MV-4-11 (cell line): ENCODE measurements at places on chromosomes 13 and 19.
A peak's percentile ranks its signal among the peaks of the same experiment; 100 is the strongest.

DNA sequence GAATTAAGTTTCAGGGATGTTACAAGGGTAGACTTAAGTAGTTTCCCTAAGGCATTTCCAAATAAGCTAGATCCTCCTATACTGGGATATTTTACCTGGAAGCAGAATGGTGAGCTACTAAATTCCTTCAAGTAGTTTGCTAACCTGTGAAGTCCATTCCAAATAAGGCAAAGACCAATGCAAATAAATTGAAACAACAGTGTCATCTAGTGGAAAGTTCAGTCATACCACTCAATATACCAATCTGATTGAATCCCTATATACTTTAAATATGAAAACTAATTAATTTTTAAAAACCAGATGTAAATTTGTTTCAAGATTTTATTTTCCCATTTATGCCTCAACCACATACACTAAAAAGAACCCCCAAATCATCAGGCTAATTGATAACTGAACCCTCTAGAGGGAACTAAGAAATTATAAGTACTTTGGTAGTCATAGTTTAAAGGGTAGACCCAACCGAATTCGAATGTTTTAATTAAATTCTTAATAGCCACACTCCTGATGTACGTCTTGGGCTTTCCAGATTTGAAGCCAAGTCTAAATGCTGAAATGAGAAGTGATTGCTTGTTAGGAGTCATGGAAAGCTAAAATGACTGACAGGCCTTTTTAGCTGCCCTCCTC lies 223.7 kb downstream of the TBC1D4 start:
- DNase-seq = peak; percentile 27

- no peak for DNase-seq
These were observed 7.6 kb downstream of the KANK3 start for GRCh38 chr19:8335343-8336071.

- DNase-seq = no peak
These were observed 104.7 kb downstream of the GGACT start for GRCh38 chr13:100483841-100484381.

DNA sequence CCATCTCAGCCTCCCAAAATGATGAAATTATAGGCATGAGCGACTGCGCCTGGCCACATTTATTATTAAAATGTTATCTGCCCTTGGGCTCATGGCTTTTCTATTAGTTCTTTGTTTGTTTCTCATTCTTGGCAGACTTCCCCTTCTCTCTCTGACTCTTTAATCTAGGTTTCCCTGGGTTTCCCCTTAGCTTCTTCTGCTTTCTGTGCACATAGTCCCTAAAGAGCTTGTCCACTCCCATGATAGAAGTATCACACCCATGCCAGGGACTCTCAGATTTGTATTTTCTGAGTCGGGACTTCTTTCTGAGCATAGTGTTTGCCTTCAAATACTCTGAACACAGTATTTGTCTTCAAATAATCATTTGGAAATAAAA lies 38.6 kb upstream of the ITM2B start:
- peak; percentile 83 for DNase-seq

- peak; percentile 58 for DNase-seq
These were observed 31.5 kb upstream of the ZNF766 start for GRCh38 chr19:52237771-52238400.

DNA sequence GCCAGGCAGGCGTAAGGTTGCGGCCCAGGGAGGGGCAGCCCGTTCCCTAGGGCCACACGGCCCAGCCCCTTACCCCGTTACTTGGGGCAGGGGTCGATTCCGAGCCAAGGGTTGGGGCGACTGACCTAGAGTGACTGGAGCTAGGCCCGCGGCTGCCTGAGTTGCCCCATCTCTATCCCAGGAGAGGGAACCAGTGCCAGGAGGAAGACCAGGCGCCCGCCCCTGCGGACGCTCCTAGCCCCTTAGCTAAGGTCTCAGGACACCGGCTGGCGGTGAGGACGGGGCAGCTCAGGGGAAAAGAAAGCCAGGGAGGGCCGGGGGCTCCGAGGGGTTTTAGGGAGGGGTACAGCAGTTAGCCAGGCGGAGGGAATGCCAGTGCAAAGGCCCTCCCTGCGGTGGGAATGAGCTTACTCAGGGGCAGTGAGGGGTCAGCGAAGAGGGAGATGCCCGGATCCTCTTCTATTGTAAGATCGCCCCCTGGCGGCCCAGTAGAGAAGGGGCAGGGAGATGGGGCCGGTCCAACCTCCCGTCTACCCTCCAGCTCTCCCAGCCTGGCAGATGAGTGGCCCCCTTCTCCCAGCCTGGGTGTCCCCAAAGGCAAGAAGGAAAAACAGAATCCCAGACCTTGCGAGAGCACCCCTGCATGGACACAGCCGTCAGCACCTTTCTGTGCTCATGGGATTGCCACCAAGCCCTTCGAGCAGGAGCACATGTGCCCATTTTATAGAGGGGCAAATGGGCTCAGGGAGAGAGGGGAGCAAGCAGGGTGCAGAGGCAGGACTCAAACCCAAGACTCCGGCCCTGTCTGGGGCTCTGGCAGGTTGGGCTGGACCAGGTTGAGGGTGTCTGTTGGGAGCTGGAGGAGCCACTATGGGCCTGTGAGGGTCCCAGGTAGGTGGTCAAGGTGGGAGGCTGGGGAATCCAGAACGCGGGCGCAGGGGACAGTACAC lies 16.3 kb downstream of the CILP2 start:
- DNase-seq = no peak

DNA sequence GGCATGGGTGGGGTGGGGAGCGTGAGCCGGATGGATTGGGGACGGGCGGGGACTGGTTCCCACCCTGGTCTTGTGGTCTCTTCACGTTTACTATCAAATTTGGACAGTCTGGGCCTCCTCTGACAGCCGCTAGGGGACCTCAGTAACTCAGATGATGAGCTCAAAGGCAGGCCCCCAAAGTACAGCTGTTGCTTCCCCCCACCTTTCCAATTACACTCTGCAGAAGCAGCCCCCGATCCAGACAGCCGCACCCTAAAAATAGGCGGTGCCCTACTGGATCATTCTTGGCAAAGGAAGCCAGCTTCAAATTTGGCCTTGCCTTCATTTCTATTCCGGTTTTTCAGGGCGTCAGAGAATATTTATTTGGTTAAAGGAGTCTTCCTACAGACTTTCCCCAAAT lies 1.9 kb upstream of the FOXO1 start:
- DNase-seq = no peak

GRCh38 chr13:99516153-99516929 lies 15.1 kb downstream of the TM9SF2 start:
- no peak for DNase-seq
